Cardiac septum (tissue), 1 donor: ENCODE measurements at places on chromosomes 5 and 9.

- DNase-seq, result peak; percentile 65
Observed at GRCh38 chr5:179759581-179760551, 27.2 kb downstream of the MAML1 start.

- DNase-seq, result no peak
Observed at GRCh38 chr9:35366627-35367026, 123.3 kb upstream of the RUSC2 start.

DNA sequence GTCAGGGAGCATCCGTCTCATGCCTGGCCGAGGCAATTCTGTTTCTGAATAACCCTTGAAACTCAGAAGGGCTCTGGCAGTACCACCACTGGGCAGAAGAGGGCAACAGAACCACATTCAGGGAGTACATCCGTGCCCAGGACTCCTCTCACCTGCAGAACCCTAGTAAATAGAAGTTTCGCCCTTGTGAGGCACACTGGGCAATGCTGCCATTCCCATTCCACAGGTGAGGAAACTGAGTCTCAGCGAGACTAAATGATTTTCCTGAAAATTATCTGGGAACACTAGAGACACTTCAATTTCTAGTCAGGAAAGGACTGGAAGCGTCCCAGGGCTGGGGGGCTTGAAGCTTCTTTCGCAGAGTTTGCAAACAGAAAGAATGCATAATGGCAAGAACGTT lies 74.7 kb downstream of the FGF1 start:
- no peak for DNase-seq

DNA sequence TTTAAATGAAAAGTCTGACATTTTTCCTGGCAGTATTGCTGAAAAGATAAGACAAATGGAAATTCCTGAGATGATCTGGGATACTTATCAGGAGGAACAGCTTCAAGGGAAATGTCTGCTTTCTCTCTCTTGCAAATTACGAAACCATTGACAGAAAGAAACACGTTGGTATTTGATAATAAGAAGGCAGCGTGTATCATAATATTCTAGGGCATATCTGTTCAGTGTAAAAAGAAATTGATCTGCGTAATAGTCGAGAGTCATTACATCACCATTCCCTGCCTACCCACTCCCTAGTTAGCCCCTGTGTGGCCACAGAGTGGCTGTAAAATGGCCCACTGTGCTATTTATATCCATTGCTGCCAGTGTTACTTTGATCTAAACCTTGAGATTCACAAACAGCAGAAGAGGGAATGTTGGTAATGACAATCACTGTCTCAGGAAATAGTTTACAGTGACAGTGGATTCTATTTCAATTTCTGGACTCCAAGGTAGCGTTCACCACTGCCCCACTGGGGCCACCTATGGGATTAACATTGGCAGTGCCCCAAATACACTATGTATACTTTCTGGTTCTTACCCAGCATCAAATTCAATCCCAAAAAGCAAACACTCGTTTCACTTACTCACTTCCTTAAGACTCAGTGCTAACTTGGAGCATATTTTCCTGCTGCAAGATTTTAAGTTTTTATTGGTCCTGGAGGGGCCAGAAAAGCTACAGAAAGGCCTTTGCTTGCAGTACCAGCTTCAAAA lies 133.4 kb upstream of the GAS1 start:
- DNase-seq, result no peak

DNA sequence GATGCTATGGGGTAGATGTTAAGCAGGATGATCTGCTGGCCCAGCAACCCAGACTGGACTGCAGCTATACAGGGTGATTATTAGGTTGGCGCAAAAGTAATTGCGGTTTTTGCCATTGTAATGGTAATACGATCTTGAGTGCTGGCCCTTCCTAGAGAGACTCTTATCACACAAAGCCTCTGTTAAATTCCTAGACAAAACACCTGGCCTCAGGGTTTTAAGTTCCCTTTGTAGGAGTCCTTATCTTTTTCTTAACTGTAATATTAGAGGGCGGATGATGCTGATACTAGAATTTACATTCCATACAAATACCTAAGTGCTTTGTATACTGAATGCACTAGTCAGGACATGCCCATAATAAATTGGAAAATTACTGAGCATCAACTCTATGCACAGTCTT lies 222.2 kb downstream of the NDUFS4 start:
- DNase-seq, result no peak

DNA sequence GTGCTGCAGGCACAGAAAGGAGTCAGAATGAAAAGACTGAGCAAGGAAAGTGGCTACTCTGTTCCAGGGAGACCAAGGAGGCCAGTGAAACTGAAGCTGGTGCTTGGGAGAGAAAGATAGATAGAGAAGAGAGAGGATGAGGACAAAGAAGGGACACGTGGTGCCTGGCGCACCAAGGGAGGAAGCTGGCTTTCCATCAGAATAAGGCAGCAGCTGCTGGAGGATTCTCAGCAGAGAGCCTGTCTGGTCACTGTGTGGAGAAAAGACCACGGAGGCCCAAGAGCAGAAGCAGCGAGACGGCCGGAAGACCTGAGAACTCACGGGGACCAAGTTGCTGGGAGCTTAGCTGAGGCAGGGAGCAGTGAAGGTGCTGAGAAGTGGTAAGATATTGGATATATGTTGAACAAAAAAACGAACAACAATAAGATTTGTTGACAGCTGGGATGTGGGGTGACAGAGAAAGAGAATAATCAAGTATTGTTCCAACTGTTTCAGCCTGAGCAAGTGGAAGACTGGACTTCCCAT lies 116.1 kb downstream of the SEMA5A start:
- DNase-seq, result no peak

- no peak for DNase-seq
Observed at GRCh38 chr5:58617241-58617640, 34.4 kb downstream of the RAB3C start.

GRCh38 chr5:59474324-59474723 lies 419.2 kb downstream of the PDE4D start:
- no peak for DNase-seq

GRCh38 chr5:71882826-71883741 lies 164.0 kb downstream of the CARTPT start:
- no peak for DNase-seq

DNA sequence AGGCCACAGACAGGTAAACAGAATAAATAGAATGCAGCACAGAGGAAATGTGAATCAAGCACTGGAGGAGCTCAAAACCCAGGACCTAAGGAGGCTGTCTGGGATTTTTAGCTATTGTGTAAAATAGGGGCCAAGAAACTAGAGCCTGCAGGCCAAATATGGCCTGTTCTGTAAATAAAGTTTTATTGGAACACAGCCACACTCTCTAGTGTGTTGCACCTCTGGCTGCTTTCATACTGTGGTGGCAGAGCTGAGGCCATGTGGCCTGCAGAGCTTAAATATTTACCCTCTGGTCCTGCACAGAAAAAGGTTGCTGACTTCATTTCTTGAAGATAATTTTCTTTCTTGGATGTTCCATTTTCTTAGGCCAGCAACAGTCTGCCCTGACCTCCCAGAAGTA lies 136.4 kb downstream of the WDR41 start:
- DNase-seq, result no peak

GRCh38 chr9:68493958-68494577 lies 46.6 kb downstream of the TMEM252 start:
- no peak for DNase-seq

- DNase-seq, result no peak
Observed at GRCh38 chr5:91408710-91409109, 25.6 kb upstream of the ARRDC3 start.
